ENCODE measurements at places on chromosomes 6 and 20.
A peak's percentile ranks its signal among the peaks of the same experiment; 100 is the strongest.

- DNase-seq = no peak
Measured at GRCh38 chr20:42391807-42392206, 773.6 kb upstream of the CHD6 start.

- DNase-seq = no peak
Measured at GRCh38 chr20:326645-327185, 1.4 kb downstream of the SOX12 start.

DNA sequence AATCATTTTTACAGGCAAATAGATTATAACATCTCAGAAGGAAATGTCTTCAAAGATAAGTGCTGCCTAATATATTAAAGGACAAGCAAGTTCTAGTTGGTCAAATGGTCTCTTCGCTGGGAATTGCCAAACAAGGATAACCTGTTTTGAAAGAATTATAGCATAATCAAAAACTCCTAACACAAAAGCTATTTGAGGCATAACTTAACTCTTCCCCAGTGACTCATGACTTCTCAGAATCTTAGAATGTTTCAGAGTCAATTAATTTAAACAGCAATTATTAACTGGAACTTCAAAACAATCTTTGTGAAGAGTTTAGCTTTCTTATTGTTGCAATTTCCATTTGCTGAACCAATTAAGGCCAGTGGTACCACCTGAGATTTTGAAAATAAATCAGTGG, 126.6 kb downstream of the MTFR2 start:
- DNase-seq = no peak

GRCh38 chr6:116008470-116009243, 52.0 kb downstream of the FRK start:
- DNase-seq = peak; percentile 6

DNA sequence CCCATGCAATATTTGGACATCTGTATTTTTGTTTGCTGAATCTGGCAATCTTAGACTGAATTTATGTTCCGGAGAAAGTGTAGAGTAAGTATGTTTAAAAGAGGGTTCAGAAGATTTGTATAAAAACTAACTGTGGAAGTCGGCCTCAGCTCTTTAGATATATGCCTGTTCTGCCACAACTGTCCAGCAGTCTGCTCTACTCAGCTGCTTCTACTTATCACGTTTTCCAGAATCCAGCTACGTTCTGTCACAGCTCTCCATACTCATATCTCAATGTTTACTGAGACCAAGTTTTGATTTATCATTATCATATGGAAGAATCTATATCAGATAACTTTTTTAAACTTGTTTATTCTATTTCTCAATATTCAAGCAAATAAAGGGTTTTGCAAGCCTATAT, 721.3 kb downstream of the EYS start:
- DNase-seq = no peak

- DNase-seq = no peak
Measured at GRCh38 chr20:51797357-51798025, 4.8 kb downstream of the SALL4 start.

GRCh38 chr6:25550631-25551030, 101.4 kb upstream of the SCGN start:
- DNase-seq = no peak

GRCh38 chr20:20503777-20504530, 136.1 kb downstream of the INSM1 start:
- no peak for DNase-seq

- no peak for DNase-seq
Measured at GRCh38 chr20:38804682-38805501, 605 bp upstream of the PPP1R16B start.

GRCh38 chr6:157479464-157480303, 98.7 kb downstream of the ZDHHC14 start:
- DNase-seq = no peak

- no peak for DNase-seq
Measured at GRCh38 chr6:166204852-166205650, 37.4 kb upstream of the TBXT start.

DNA sequence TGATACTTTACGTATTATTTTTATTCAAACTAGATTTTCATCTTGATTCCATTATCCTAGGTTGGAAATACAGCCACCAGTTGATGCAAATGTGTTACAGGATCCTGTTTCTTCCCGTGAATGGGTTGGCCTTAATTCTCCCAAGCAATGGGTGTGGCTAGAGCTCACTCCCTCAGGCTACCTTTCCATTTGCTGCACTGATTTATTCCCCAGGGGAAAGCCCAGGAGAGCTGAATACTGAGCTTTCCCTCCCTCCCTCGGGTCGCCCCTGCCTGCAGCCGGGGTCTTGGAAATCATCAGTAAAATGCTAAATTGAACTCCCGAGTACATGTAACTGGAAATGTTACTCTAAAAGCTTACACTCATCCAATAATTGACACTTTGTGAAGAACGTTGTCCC, 9.9 kb downstream of the SMOC2 start:
- DNase-seq = no peak

DNA sequence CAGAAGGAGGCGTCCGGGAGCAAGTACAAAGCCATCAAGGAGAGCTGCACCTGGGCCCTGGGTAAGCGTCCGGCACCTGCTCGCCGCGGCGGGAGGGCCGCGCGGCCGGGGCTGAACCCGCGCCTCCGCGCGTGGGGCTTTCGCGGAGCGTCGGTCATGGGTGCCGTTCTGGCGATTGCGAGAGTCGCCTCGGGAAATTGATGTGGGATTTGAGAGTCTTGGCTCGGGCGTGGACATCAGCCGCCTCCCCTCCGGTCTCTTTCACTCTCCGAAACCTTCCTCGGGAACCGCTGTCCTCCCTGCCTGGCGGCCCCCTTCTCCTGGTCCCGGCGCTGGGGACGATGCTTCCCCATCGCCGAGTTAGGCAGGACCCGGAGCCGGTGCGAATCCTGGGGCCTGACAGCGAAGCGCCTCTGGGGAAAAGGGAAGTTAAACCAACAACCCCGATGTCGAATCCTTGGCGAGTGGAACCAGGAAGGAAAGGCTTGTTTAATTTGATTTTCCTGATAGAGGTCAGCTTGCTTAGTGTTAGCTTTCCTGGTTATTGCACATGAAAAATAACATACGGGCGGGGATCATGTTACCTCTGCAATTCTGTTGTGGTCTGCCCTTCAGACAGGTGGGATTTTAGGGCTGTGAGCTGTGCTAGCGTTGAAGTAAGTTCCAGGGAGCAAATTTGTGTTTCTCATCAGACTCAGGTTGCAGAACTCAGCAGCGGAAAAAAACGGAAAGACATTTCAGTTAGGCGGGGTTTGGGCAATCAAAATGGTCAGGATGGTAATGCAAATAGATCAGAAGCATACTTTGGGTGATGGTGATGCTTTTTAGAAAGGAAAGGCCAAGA, 594 bp downstream of the ARFGEF3 start:
- DNase-seq = no peak

DNA sequence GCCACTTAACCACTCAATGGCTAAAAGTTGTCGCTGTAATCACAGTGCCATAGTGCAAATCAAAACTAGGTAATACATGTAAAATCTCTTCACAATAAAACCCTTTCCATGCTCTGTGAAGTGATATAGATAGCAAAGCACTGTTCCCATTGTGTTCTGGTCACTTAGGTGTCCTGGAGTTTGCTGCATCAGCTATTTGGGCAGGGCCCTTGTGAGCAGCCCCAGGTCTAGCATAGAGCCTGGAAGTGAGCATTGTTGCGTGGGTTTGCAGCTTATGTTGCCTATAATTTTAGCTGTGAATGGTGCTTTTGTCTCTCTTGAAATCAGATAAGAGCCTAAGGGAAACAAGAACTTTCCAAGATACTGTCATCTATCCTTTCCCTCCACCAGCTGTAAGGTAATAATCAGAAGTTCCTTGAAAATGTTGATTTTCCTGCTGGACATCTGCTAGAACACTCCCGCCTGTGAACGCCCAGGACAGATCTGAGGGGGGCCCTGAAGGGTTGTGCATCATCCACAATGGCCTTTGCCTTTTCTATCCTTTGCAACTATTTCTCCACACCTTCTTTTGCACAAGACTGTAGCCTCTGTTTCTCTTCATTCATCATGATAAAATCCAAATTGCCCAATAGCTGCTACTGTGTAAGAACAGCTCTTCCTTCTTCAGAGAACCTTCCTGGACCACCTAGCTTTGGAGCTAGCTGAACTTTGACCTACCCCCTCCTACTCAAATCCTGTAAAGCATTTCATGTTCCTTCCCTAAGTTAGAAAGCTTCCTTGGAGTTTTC, 57.0 kb downstream of the TNFAIP3 start:
- no peak for DNase-seq

GRCh38 chr20:62286493-62287064, 16.2 kb upstream of the ADRM1 start:
- no peak for DNase-seq

DNA sequence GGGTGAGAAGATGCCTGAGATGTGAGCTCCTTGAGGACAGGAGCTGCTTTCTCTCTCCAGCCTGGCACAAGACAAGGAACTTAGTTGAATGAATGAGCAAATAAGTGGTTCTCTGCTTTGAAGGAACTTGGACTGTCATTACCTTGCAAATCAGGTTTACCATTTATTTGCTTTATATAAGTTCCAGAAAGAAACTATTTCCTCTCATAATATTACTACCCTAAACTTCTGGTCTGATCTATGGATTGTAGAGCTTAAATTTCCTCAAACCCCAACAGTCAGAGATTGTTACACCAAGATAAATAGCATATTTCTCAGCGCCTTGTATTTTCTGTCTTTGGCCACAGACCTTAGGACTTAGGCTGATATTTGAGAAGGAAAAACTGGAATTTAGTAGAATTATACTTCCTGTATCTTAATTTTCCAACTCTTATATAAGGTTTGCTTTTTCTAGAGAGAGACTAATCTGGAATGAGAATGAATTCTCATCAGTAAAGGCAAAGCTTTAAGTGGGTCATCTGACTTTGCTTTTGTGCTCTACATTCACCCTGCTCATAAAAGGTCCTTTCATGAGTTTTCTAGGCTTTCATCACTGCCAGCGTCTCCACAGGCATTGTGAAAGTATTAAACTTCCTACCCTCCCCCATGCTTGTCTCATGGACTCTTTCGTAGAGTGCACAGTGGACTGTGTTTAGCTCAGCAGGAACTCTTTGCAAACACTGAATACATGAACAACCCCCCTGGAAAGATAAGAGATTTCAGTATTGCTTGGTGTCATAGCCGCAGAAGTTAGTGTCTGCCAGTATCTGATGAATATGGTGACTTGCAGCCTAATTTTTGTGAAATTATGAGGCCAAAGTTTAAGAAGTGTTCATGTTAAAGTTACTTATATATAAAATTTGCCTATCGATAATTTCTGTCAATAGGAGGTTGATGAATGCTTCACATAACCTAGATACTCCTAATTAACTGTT, 74.0 kb downstream of the PTPRA start:
- no peak for DNase-seq

DNA sequence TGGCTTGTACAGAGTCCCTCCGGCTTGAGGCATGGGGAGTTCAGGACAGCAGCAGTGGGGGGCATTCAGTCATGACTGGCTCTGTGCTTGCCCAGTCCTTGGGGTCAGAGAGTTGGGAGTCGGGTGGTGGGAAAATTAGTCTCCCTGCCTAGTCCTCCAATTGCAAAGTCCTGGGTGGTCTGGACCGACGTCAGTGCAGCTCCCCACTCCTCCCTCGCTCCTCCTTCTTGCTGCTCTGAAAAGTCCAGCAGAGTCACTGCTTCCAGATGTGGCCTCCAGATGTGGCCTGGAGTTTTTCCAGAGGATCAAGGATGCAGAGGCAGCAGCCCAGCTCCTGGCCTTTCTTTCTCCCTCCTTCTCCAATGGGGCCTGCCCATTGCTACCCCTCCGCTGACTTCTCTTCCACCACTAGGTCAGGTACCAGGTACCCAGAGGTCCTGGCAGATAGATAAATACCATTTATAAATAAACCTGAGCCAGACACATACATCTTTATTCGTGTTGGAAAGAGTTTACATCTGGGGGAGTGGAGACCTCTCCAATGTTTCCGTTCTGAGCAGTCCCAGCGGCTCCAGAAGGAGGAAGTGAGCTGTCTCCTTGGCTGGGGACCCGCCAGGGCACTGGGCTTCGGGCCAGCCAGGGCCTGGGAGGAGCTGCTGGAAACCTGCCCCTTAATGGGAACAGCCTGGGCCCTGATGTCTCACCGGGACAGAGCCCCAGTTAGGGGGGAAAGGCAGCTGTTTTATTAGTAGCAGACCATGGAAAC, 49.0 kb upstream of the RNF24 start:
- DNase-seq = peak; percentile 10

DNA sequence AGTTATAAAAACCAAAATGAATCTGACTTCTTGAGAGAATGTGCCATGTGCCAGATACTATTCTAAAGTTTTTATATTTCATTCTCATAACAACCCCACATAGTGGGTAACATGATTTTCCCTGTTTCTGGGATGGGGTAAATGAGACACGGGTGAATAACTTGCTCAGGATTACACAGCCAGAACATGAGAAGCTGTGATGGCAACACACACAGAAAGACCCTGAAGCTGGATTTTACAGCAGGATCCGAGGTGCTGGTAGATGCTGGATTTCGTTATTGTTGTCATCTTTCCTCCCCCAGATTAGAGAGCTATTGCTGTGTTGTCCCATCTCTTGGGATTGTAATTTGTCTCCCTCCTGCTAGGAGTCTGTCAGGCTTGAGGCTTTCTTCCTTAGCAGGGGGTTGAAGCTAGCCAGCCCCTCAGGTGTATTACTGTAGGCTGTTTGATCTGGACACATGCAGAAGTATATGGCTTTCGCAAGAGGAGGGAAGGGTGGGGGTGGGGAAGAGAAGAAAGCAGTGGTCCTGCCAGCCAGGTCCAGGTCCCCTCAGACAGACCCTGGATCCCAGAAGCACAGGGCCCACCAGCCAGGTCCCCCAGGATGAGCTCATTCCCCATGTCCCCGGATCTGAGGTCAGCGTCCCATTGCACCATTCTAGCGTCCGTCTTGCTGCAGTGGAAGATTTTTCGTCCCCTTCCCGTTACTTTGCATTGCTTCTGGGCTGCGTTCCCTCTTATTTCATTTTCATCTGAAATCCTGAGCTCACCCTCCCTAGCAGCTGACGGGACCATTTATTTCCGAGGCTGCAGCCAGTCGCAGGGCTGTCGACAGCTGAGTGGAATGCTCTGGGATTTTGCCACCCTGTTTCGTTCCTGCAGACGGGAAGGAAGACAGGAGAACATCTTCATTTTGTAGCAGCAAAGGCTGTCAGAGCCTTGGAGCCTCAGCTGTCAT, 7.3 kb upstream of the KCNG1 start:
- DNase-seq = no peak

DNA sequence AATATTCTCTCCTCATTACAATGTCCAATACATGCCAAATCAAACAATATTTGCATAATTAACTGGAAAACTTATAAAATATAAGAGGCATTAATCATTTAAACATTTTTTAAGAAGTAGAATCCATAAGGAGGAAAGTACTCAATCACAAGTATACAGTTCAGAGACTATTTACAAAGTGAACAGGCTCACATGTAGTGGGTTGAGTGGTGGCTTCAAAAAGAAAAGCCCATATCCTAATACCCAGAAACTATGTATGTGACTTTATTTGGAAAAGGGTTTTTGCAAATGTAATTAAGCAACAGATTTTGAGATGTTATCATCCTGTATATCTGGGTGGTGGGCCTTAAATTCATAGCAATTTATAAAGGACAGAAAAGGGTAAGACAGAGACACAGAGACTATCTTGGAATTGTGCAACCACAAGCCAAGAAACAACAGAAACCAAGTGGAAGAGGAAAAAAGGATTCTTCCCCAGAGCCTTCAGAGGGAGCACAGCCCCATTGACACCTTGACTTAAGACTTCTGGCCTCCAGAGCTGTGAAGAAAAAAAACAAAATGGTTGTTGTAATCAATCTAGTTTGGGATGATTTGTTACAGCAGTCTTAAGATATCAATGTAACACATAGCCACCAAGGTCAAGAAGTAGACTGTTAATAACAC, 32.7 kb upstream of the CRISP1 start:
- no peak for DNase-seq
